Nucleus accumbens (tissue), 56 donors: ENCODE measurements at places on chromosomes 3 and 15.

DNA sequence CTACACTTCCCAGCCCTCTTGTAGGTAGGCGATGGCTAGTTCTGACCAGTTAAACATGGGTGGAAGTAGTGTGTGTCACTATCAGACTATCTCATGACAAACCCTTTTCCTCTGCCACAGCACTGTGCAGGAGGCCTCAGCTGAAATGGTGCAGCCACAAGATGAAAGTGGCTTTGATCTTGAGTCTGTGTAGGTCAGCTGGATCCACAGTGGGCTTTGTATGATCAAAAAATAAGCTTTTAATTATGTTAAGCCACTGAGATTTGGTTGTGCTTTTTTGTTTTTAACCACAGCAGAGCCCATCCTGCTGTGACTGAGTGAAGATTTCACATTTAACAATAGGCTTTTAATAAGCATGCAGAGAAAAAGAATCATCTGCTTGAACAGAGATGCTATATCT is 19.7 kb downstream of the RCN2 start:
- DNase-seq, result no peak

DNA sequence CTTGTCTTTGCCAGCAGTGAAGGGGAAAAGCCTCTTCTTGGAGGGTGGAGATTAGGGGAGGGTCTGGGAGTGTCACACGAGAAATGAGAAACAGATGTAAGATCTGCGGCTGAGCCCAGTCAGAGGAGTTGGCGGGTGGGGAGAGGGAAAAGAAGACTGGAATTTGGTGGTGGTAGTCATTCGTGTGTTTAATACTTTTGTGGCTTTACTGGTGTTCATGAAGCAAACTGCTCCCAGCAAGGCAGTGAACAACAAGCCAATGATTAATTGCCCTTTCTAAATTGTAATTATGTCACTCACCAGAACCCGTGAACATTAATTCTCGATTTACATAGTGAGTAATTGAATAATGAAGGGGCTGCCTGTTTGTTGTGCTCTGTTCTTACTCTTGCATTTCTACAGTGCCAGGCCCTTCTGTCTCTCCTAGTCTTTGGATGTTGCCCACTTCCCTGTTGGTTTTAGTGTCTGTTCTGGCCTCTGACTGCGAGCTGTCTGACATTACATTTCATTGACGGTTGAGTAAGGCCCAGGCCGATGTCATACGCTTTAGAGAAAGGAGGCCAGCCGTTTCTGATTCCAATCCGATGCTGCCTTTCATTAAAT is 78.0 kb downstream of the CHCHD6 start:
- no peak for DNase-seq

DNA sequence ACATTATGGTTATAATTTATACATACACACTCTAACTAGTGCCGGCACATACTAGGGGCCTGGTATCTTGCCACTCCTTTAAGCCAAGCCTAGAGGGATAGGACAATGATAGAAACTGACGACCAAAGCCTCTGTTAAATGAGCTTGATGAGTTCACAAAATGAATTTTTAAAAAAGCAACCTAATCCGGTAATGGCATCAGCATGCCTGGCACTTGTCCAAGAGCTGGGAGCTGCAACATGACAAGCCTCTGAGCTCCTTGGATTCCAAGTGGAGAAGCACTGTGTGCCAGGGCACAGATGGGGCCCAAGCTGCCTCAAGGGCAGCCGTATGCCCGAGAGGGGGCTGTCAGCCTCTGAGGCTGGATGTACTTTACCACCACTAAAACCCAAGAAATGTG is 9.7 kb downstream of the ETV5 start:
- no peak for DNase-seq

GRCh38 chr3:111667621-111668239 is 72.6 kb upstream of the ZBED2 start:
- DNase-seq, result no peak

- no peak for DNase-seq
Measured at GRCh38 chr3:146241523-146242240, 9.2 kb downstream of the PLSCR4 start.

DNA sequence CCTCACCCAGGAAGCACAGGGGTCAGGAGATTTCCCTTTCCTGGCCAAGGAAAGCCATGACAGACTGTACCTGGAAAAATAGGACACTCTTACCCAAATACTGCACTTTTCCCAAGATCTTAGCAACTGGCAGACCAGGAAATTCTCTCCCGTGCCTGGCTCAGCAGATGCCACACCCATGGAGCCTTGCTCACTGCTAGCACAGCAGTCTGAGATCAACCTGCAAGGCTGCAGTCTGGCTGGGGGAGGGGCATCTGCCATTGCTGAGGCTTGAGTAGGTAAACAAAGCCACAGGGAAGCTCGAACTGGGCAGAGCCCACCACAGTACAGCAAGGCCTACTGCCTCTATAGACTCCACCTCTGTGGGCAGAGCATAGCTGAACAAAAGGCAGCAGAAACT is 567.3 kb upstream of the LMCD1 start:
- DNase-seq, result no peak

DNA sequence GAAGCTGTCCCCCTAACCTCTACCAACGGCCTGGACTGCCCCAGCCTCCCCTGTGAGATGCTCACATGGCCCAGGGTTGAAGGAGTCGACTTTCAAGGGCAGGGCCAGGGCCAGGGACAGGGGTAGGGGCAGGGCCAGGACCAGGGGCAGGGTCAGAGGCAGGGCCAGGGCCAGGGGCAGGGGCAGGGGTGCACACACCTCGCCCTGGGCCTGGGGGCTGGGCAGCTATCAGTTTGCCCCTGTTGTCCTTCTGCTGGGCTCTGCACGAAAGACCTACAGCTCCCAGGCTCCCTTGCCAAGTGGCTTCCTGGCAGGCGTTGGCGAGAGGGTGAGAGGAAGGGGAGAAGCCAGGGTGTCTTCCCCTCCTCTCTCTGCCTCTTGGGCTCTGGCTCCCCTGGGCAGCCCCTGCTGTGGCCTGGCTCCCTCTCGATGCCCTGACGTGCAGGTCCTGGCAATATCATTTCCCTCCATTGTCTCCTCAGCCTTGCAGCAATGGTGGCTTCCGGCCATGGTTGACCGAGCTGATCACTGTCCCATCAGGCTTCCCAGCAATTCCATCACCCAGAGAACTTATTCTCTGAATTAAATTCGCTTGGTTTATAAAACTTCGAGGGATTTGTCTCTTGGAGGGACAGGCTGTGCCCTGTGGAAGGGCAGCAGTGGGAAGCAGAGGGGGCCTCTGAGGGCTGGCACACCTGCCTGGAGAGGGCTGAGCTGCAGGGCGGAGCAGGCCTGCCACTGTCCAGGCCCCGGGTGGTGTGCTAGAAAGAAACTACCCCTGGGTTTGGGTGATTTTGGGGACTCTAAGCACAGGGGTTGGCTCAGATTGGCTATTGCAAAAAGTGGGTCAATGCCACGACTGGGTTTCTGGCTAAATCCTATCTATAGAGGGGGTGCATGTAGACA is 13.9 kb downstream of the PRR23E start:
- no peak for DNase-seq

- DNase-seq, result no peak
Measured at GRCh38 chr3:15630646-15631350, 29.3 kb downstream of the BTD start.

DNA sequence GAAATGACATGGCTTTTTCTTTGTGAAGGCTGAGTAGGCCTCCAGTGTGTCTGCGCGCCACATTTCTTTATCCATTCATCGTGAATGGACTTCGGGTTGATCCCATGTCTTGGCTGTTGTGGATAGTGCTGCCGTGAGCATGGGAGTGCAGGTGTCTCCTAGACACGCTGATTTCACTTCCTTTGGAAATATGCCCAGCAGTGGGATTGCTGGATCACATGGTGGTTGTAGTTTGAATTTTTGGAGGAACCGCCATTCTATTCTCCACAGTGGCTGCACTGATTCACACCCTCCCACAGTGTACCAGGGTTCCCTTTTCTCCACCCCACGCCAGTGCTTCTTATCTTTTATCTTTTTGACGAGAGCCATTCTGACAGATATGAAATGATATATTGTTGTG is 171.7 kb downstream of the NSMCE3 start:
- no peak for DNase-seq

DNA sequence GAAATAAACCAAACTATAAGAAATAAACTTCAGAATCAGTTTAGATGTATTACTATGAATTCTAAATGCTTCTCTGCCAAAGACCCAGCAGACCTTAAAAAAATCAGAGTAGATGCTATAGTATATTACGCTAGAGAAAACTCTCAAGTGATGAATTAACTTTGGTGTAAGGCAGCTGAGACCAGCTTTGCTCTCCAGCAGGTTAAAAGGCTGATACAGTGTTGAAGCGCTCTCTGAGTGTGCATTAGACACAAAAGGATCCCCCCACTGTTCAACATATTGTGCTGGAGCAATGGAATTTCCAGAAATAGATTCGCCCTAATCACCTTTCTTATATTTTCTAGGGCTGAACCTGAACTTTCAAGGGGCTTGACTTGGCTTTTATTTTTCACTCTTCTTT is 190.0 kb downstream of the EFHB start:
- no peak for DNase-seq
